Pulmonary artery endothelial cell (primary cell): ENCODE measurements at places on chromosomes 3 and 15. TPM values are rescaled to one million over a fixed set of nuclear protein-coding genes. Genes with fewer than 3 reads are reported as not detected.

Gene CPN2
- not detected in 2 replicates for total RNA-seq

DNA sequence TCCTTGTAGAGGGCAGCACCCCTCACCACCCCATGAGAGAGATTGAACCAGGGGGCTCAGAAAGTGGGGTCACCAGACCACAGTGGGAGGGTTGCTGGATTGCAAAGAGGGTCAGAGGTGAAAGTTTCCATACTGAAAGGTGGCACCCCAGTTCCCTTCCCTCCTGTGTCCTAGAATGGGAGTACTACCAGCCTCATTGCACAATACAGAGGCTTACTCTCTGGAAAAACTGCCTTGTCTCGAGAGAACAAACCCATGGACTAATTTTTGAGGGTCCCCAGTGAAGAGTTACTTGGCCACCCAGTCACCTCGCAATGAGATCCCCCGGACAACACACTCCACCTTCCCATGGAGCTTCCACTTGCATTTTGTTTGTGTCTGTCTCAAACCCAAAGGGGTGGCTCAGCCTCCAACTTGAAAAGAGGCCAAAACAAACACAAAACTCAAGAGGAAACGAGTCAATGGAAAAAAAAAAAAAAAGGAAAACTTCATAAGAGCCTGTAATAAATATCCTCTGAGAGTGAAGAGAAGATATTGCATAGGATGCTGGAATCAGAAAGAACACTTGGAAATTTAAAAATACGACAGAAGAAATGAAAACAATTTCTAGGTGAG lies 18.6 kb downstream of the MESP2 start:
- DNase-seq, result peak; percentile 71

- DNase-seq, result peak; percentile 67
Observed at GRCh38 chr3:23740517-23740965, 65.2 kb upstream of the UBE2E1 start.

DNA sequence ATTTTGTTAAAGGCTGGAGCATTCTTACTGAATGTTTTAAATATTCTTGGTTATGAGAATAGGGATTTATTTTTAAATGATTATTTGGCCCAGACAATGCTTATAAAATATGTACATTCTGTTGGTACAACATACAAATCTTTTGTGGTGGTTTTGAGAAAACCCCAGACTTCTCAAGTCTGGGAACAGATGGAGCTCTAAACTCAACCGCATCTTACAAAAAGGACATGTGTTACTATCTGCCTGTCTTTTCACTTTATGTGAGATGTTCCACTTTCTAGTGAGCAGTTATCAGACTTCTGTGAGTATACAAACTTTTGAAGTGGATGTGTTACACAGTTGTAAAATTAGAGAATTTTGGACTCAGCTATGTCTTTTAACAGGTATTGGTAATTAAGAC lies 135.5 kb upstream of the RBMS3 start:
- DNase-seq, result no peak

DNA sequence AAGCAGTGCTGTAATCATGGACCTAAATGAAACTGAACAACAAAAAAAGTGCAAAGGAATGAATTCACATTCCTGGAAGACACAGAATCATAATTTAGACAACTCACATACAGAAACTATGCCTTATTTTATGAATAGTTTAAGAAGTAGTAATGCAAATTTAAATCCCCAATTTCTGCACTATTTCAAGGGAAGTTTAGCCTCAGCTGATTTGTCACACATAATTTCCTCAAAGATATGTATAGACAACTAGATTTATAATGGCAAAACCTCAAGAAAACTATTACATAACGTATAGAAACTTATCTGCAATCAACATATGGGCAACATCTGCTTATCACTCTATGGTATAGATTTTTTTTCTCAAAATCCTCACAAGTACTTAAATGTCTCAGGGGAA lies 7.8 kb upstream of the PTX3 start:
- no peak for DNase-seq

DNA sequence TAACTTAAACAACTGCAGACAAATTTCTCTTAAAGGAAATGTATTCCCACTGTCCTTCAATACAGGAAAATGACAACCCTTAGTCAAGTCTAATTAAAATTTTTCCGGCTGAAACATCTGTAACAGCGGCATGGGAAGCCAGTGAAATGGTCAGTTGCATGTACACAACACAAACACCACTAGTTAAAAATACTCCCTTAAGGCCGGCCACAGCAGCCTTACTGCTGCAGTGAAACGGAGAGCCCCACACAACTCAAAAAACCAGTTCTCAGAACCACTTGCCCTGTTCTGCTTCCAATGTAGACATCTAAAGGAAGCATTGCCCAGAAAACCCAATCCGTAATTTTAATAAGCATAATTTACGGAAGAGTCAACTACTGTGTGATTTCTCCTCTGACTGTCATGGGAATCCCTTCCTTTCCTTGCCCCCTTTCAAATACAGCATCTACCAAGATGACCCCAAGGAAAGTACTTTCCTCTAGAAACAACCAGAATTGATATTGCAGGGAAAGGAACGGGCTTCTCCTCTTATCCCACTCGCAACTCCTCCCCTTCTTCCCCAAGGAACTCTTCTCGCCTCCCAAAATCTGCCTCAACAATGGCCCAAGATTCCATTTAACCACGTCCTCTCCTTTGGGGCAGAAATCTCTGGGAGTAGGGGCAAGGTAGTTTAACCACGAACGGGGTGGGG lies 1.6 kb downstream of the FBN1 start:
- no peak for DNase-seq

DNA sequence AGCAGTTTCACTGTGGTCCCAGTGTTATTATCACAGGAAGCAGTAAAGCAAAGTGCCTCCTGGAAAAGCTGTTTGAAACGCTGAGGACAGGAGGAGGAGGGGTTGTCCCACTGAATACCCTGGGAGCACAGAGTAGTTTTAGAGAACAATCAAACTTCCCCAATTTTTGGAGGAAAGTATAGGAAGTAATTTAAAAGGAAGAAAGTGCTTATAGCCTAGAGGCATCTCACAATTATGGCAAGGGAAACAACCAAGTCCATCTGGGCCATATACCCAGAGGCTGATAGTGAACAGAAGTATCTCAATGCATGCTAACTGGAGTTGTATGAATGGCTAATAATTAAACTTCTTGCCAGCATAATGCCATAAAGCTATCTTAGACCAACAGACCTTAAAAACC lies 137.2 kb upstream of the EPHA6 start:
- DNase-seq, result no peak

DNA sequence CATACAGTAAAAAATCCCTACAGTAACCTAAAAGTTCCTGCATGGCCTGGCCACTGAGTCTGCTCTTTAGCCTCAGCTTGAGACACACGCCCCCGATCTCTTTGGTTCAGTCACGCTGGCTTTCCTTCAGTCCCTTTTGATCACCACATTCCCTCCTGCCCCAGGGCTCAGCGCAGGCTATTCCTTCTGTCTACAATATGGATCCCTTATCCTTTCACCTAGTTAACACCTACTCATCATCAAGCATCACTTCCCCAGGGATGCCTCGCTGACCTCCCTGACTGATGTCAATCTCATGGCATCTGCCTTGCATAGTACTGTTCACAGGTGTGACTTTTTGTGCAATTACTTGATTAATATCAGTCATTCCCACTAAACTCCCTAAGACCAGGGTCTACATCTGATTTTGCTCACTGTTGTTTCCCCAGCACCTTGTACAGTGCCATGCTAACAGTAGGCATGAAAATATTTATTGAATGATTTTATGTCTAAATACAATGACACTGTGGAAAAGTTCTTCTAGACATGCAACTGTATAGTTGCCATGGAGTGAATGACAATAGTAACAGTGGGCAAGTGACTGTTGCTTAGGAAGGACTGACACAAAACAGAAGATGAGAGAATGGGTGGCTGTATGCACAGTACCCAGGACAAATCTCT lies at the start of gene SNTN:
Gene SNTN, plus strand, starts transcription at position 610 of the 660 bp plus-strand sequence. Its CDS starts 13 bp downstream, at position 623.
- DNase-seq, result no peak

Gene ROPN1
- total RNA-seq, result not detected in 2 replicates

GRCh38 chr15:84721371-84721770 lies 5.4 kb upstream of the SEC11A start:
- DNase-seq, result no peak

DNA sequence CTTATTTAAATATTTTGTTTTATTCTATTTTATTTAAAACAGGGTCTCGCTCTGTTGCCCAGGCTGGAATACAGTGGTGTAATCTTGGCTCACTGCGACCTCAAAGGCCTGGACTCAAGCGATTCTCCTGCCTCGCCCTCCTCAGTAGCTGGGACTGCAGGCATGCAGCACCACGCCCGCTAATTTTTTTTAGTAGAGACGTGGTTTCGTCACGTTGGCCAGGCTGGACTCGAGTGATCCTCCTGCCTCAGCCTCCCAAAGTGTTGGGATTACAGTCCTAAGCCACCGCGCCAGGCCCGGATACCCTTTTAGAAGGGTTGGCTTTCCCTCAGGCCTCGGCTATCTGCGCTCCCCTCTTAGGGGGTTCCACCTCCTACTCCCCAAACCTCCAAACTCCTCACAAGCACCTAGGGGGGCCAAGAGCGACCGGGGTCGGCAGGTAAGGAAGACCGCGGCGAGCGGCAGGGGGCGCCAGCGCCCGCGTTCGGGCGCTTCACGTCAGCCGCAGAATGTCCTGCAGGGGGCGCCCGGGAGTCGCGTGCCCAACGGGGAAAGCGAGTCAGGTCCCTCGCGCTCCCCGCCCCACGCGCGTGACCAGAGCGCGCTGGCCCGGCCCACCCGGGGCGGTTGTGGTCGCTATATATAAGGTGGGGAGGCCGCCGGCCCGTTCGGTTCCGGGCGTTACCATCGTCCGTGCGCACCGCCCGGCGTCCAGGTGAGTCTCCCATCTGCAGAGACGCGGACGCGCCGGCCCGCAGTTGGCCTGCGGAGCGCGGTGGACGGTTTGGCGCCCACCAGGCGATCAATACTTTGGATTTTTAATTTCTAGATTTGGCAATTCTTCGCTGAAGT lies 51.8 kb upstream of the GATM start:
- no peak for DNase-seq

GRCh38 chr15:92853222-92853621 lies 46.9 kb upstream of the CHD2 start:
- DNase-seq, result no peak

- peak; percentile 86 for DNase-seq
Observed at GRCh38 chr15:56040081-56041035, 46.9 kb upstream of the NEDD4 start.

DNA sequence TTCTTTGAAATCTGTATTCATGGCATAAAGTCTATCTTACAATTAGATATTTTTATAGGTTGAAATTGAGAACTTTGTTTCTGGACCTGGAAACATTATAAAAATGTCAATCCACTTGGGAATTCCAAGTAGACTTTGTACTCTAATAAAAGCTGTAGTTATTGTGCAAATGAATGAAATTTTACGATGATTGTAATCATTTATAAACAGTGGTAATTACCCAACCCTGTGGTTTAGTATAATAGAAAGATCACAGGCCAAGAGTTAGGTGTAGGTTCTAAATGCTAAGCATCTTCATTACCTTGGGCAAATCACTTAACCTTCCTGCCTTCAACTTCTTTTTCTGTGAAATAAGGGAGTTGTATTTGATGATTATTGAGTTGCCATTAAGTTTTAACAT lies 13.2 kb upstream of the SLC7A14 start:
- no peak for DNase-seq

Gene ZNF592
- total RNA-seq, result 3.9 and 4.0 TPM in 2 replicates

DNA sequence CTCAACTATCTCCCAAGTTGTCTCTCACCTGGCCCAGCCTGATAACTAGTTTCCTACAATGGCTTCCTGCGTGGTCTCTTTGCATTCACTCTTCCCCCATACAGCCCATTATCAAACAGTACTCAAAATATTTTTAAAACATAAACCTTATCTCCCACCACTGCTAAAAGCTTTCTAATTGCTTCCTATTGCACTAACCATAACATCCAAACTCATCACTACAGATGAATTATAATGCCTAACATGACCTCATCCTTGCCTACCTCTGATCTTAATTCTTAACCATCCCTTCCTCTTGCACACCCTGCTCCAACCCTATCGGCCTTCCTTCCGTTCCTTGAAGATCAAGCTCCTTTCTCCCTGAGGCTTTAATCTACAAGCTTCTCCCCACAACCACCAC lies 17.0 kb downstream of the ACAP2 start:
- no peak for DNase-seq

Gene DENND4A
- 23.5 and 26.7 TPM in 2 replicates for total RNA-seq

- no peak for DNase-seq
Observed at GRCh38 chr3:53256704-53257055, 858 bp upstream of the TKT start.
